ENCODE measurements at places on chromosomes 2 and 18. TPM values are rescaled to one million over a fixed set of nuclear protein-coding genes. Genes with fewer than 3 reads are reported as not detected.

The PXDN gene
- total RNA-seq = 96.5 TPM

The RASGRP3 gene
- 0.25 TPM for total RNA-seq

The KIAA2012 gene
- total RNA-seq = not detected

The CRYBA2 gene
- not detected for total RNA-seq

The TMEFF2 gene
- not detected for total RNA-seq

The SPR gene
- total RNA-seq = 28.2 TPM

The PROM2 gene
- 40.7 TPM for total RNA-seq

The TUBA3E gene
- total RNA-seq = not detected

The C2orf72 gene
- not detected for total RNA-seq

The NYAP2 gene
- not detected for total RNA-seq

The RAB3GAP1 gene
- 54.5 TPM for total RNA-seq

The LRATD1 gene
- total RNA-seq = 8.0 TPM

The SERTAD2 gene
- total RNA-seq = 17.1 TPM

The SPC25 gene
- total RNA-seq = 15.4 TPM

The PLA2R1 gene
- total RNA-seq = 10.8 TPM

The GALNT3 gene
- 96.5 TPM for total RNA-seq

The GNAL gene
- total RNA-seq = 4.4 TPM

The INHBB gene
- total RNA-seq = not detected

The CPSF3 gene
- total RNA-seq = 59.3 TPM

The SMAD4 gene
- total RNA-seq = 68.2 TPM

The ASAP2 gene
- 69.3 TPM for total RNA-seq

The CCDC93 gene
- 16.8 TPM for total RNA-seq

The LYG2 gene
- total RNA-seq = not detected

The CNGA3 gene
- not detected for total RNA-seq

The FBXO15 gene
- total RNA-seq = 0.56 TPM

The DLGAP1 gene
- total RNA-seq = not detected

The CAPN10 gene
- total RNA-seq = 18.2 TPM

The OSR1 gene
- total RNA-seq = 0.18 TPM

The MRPL30 gene
- total RNA-seq = 37.0 TPM

The NEMP2 gene
- 5.6 TPM for total RNA-seq

The C2orf78 gene
- total RNA-seq = not detected

The CHN1 gene
- total RNA-seq = 0.75 TPM

The MALT1 gene
- total RNA-seq = 31.6 TPM

The CTNNA2 gene
- total RNA-seq = not detected

The NDUFS1 gene
- 74.4 TPM for total RNA-seq

The KIF1A gene
- not detected for total RNA-seq

The PLEKHM3 gene
- total RNA-seq = 5.3 TPM

The ZNF516 gene
- total RNA-seq = 14.6 TPM

The NPPC gene
- total RNA-seq = not detected

The ACMSD gene
- not detected for total RNA-seq

The ALPP gene
- not detected for total RNA-seq

The RAMP1 gene
- total RNA-seq = 4.3 TPM

The CCDC74B gene
- total RNA-seq = 9.7 TPM

The MYL1 gene
- total RNA-seq = not detected

All from foreskin keratinocyte (primary cell).